ENCODE measurements at places on chromosomes 4 and X.

DNA sequence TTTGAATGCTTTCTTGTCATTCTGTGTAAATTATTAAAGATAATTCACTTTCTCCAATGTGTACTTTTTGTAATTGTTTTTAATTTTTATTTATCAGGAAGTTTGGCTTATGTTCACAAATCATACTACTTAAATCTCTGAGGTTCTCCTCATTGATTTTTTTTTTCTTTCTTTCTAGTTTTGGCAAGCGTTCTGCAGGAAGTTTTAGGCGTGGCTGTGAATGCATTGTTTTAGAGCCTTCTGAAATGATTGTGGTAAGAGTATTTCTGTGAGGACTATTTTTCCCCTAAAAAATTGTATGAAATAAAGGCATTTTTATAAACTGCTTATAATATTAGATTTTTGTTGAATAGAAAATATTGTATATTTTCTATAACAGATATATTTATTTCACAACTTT is 135.8 kb downstream of the RAPGEF2 start:
- no peak for DNase-seq

DNA sequence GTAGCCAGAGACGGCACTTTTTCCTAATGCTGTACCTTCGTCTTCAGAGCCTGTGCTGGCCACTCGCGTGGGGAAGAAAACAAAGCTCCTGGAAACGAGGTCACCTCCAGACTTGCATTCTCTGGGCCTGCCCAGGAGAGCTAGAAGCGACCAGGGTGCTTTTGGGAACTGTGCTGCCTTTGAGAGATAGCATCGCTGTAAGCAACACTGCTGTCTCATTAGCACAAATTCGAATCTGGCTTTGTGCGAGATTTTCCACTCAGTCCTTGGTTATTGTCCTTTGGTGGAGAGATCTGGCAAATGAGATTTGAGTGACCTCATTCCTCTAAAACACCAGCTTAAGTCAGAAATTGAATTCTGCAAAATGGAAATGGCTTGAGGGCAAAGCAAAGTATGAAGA is 66.1 kb upstream of the TLR3 start:
- DNase-seq = no peak

DNA sequence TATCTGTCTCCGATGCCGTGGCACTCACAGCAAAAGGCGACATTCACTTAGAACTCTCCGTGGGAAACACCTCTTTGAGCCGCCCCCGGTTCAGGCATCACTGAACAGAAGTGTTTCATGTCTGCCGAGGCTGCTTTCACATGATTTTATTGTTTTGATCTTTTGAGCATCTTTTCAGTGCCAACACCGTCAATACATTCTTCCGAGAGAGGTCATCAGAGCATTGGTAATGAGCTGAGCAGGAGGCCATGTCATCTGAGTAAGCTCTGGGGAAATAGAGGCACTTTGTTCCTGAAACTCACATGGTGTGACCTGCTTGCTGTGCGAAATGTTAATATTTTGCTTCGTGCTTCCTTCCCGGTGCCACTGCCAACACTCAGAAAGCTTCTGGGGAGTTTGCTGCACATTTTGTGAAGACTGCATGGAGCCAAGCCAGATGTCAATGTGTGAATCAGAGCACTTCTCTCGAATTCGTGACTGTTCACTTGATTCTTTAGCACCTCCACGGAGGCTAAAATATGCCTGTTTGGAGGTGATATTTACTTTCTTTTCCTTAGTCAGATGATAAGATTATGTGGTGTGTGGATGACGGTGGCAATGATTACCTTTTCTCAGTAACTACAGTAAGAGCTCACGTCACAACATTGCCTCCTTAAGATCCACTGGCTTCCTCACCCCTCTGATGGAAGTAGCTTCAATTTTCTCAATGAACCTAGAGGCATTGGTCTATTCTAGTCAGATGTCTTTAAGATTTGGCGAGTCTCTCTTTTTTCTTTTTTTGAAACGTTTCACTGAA is 222.3 kb upstream of the HS3ST1 start:
- DNase-seq = no peak

DNA sequence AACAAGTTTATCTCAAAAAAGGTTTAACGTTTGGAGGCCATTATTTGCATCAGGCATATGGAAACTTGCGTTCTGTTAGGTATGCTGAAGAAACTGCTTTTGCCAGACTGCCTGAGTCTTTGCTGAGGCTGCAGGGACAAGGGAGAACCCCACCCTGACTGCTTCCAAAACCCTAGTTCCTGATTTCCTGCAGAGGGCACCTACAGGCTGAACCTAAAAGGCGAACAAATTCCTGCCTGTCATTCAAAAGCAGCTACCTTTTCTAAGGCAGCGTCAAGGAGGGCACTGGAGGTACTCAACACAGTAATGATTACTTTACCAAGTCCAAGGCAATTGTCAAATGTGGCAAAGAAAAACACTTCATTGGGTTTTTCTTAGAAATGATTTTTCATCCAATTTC is 578 bp upstream of the CORIN start:
- DNase-seq = no peak

DNA sequence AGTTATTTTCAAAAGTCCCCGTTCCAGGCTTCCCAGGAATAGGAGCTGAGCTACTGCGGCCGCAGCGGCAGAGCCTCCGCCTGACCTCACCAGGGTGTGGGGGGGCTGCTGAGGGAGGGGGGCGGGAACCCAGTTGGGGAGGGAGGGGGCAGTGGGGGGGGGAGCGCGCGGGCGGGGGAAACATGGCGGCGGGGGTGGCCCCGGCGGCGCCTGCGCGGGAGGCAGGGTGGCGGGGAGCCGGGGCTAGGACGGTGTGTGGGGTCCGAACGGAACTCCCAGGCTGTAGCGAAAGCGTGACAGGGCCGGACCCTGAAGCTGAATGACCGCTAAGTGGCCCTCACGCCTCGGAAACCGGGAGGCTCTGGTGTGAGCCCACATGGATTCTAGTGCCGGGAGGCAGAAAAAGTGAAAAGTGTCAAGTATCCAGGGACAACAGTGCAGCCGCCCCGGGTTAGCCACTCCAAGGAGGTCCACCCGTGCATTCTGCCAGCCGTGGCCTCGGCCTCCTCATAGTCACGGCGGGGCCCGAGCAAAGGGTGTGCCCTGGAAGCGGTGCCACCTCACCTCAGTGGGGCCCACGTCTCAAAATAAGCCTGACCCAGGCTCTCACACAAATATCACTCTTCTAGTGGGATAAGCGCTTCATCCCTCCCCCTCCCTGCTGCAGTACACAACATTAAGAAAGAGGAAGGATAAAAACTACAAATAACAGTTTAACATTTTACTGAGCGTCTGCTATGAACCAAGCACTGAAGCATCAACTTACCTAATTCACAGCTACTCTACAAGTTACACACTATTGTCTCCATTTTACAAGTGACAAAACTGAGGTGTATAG is at the start of gene KLHL13:
TSS of gene KLHL13 (minus strand) at position 98 of the 838 bp plus-strand sequence. CDS start 88,337 bp downstream, outside the sequence.
- DNase-seq = no peak

GRCh38 chr4:76208005-76208765 is 5.4 kb downstream of the SCARB2 start:
- DNase-seq = no peak

GRCh38 chr4:123046096-123046495 is 123.7 kb upstream of the NUDT6 start:
- no peak for DNase-seq

DNA sequence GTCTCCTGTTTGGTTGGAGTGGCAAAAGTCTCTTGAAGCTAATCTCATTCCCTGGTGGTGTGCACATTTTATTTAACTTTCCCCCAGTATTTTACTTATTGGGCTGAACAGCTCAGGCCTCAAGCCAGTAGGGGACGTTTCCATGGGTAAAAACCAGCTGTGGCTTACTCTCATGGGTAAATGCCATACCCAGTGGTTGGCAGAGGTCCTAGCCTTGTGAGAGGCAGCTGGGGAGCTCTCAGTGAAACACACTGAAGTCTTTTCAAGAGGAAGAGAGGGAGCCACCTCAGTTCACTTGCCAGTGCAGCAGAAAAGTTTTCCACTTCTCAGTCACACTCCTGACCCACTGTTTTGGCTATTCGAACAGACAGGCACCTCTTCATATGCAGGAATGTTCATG is 1964.2 kb downstream of the ARAP2 start:
- DNase-seq = no peak

DNA sequence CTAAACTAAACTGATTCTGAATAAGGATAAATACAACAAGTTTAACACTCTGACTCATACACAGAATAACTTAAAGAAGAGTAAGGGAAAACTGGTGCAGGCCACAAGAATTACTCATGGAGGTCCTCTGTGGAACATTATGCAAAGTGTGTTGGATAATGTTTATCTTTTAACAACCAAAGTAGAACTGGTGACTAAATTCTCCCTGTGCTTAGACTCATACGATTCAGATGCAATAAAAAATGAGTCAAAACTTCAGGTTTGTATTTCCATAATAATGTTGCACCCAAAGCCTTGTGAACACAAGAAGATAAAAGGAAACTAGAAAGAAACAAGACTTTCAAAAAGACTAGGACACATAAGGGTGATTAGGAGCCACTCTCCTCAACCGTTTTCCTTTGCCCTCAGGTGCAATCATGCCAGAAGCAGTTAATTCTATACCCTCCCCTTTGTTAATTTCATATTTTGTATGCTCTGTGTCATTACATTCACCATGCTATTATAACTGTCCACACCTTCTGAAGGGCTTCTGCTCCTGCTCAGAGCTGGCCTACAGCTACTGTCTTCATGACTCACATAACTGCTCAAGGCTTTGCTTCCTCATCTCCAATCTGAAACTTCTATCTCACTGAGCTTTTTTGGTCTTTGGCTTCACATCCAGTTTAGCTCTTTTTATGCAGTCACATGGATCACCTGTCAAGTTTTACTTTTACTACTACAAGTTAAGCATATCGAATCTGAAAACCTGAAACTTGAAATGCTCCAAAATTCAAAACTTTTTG is 60.2 kb downstream of the KCNIP4 start:
- no peak for DNase-seq

- no peak for DNase-seq
These were observed 18.4 kb upstream of the SORCS2 start for GRCh38 chr4:7173841-7174449.

DNA sequence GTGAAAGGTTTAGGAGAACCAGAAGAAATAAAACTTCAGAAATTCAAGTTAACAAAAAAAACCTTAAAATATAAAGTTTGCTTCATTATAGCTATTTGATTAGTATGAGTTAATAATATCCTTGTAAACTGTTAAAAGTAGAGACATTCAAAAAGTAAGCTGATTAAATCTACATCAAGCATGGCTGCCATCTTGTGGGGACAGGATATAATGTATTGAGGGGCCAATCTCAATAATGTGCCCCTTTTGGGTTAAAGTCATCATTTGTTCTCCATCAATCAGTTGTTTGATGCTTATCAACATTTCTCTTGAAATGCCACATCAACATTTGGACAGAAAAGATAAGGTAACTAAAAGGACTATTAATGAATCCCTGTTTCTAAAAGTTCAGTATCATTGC is 4.6 kb upstream of the GRID2 start:
- no peak for DNase-seq

- no peak for DNase-seq
These were observed 84.3 kb upstream of the GPR101 start for GRCh38 chrX:137118136-137118535.
